Amygdala (tissue), 56 donors: ENCODE measurements at places on chromosomes 2 and 18.

DNA sequence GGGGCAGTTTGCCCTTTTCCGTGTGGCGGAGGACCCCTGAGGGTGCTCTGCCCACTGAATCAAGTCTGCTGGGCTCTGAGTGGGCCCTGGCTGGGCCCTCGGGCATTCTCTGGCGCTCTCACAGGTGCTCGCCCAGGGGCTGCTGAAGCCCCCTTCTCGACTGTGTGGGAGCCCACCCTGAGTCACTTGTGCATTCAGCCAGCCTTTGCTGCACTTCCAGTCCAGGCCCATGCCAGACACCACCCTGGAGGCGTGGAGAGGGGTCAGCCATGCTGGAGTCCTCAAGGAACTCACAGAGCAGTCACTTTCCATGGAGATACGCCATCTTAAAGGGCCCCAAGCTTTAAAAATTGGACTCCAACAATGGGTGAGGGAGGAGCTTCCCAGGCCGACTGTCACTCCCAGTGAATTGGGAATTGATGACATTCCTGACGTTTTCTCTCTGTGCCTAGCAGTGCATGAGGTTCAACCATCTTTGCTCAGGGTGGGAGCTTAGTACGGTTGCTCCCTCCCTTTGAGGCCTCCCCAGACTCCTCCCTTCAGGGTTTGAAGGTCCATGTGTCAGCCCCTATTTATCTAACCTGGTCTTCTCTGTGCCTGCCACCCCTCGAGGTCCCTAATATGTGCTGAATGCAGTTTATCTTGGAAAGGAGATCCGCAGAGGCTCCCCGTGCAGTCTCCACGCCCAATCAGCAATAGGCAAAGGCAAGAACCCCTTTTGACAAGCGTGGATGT lies 71.8 kb upstream of the HS6ST1 start:
- DNase-seq, result no peak

- peak; percentile 31 for DNase-seq
Measured at GRCh38 chr2:19120941-19121750, 237.3 kb downstream of the OSR1 start.

DNA sequence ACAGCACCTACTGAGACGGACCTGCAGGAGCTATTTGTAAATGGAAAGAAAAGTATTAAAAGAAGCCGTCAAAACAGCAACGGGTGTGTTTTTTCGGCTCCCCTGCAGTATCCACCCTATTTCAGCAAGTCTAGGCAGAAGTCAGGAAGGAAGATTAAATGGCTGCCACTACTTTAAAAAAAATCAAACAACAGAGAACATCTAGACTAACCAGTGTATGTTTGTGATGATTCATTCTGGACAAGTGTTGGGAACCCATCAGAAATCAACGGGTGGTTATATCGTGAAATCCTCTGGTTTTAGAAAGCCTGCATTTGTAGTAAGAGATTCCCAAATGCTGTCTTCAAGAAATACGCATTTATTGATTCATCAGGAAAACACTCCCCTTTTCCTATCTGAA lies 9.0 kb downstream of the PMAIP1 start:
- no peak for DNase-seq

DNA sequence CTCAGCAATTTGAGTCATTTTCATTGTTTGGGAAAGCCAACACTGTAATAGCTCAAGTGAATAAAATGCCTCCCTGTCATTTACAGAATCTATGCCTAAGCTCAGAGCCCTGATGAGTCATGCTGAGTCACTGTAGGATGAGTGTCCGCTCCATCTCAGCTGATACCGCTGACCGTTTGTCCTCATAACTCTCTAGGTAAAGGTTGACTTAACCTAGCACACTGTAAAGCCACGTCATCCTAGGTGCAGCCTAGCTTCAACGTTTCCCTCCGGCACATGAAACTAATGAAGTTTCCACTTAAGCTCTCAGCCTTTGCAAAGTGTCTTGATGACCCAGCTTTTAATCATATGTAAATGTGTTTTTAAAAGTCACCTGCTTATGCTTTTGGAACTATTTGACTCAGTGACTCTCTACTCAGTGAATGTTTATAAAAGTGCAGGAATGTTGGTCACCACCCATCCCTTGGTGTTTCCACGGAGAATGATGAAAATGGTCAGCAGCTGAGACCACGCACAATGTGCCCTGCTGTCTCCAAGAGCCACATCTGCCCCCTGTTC lies 154.0 kb downstream of the PMAIP1 start:
- DNase-seq, result no peak

GRCh38 chr2:67948506-67948905 lies 114.3 kb downstream of the C1D start:
- no peak for DNase-seq
